ENCODE measurements at places on chromosomes 12 and 14. TPM values are rescaled to one million over a fixed set of nuclear protein-coding genes. Genes with fewer than 3 reads are reported as not detected.

Gene C12orf50
- total RNA-seq, result not detected

Gene CCDC88C
- 9.4 TPM for total RNA-seq

Gene VEZT
- total RNA-seq, result 69.4 TPM

Gene VRTN
- total RNA-seq, result not detected

Gene ZNF891
- total RNA-seq, result 2.1 TPM

Gene PLCZ1
- not detected for total RNA-seq

Gene GPRC5D
- not detected for total RNA-seq

Gene STXBP6
- 17.7 TPM for total RNA-seq

Gene CMA1
- 0.52 TPM for total RNA-seq

Gene CCDC196
- total RNA-seq, result not detected

Gene HOXC5
- total RNA-seq, result 0.52 TPM

Gene TMEM132D
- 1.6 TPM for total RNA-seq

Gene ASCL1
- not detected for total RNA-seq

Gene TBX3
- total RNA-seq, result 16.7 TPM

Gene CLEC4C
- not detected for total RNA-seq

Gene OTUB2
- 1.0 TPM for total RNA-seq

Gene EEA1
- total RNA-seq, result 9.4 TPM

Gene FAM181A
- not detected for total RNA-seq

Gene CEP290
- total RNA-seq, result 12.0 TPM

Gene ACOT6
- total RNA-seq, result not detected

Gene PMCH
- total RNA-seq, result not detected

Gene KRT6C
- total RNA-seq, result not detected

Gene NTN4
- total RNA-seq, result 20.9 TPM

Gene PIWIL1
- not detected for total RNA-seq

Gene ZFHX2
- not detected for total RNA-seq

Gene TMCC3
- total RNA-seq, result 16.7 TPM

Gene OTOGL
- 0.52 TPM for total RNA-seq

Gene NGB
- total RNA-seq, result not detected

Gene IFNG-AS1
- 1.0 TPM for total RNA-seq

Gene C12orf56
- total RNA-seq, result 0.52 TPM

Gene CRADD
- 18.3 TPM for total RNA-seq

Gene E2F7
- 1.0 TPM for total RNA-seq

Gene TMEM117
- 9.9 TPM for total RNA-seq

Gene CELA1
- total RNA-seq, result not detected

Gene TCL1B
- total RNA-seq, result 1.0 TPM

Gene BHLHE41
- 1.0 TPM for total RNA-seq

Gene KRT83
- total RNA-seq, result not detected

Gene RPL10L
- not detected for total RNA-seq

Gene BMP4
- total RNA-seq, result 5.2 TPM

Gene KRT77
- total RNA-seq, result not detected

Gene OR5AU1
- not detected for total RNA-seq

Gene ITGB7
- total RNA-seq, result 1.6 TPM

Gene IL23A
- total RNA-seq, result not detected

Gene POU6F1
- total RNA-seq, result 2.6 TPM

Gene PZP
- total RNA-seq, result 1.0 TPM
